ENCODE measurements at places on chromosomes 7 and 10.

- no peak for DNase-seq
Observed at GRCh38 chr7:133797818-133798520, 329.2 kb upstream of the LRGUK start.

DNA sequence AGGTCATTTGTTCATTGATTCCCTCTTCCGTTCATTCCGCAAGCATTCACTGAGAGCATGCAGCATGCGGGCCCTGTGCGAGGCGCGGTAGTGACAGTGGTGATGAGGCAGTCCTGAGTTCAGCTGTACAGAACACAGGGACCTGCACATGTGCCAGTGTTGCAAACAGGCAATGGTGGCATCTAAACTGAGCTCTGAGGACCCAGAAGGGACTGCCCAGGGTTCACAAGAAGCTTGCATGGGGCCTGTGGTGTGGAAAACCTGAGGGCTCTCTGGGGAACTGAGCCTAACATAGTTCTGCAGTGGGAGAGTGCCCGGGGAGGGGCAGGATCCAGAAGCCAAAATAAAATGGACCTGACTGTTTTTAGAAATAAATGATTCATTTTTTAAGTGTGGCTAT is 13.2 kb downstream of the ZNF488 start:
- DNase-seq = no peak

GRCh38 chr10:66838656-66839055 is 87.2 kb upstream of the LRRTM3 start:
- no peak for DNase-seq

DNA sequence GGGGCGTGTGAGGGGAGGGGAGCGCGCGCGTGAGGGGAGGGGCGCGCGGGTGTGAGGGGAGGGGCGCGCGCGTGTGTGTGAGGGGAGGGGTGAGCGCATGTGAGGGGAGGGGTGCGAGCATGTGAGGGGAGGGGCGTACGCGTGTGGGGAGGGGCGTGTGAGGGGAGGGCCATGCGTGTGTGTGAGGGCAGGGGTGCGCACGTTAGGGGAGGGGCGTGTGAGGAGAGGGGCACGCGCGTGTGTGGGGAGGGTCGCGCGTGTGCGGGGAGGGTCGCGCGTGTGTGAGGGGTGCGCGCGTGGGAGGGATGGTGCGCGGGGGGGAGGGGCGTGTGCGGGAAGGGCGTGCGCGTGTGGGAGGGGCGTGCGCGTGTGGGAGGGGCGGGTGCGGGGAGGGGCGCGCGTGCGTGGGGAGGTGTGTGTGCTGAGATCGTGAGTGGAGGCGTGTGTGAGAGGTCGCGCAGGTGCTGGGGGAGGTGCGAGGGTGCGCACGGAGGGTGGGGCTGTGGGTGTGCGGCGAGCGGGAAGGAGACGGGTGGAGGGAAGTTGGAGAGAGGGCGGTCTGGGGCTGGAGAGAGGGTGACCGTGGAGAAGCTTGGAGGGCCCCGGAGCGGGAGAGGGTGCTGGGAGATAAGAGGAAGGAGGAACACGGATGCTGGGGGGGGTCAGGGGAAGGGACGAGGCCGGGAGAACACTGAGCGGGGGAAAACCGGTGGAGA is 19.7 kb downstream of the MXI1 start:
- DNase-seq = no peak

DNA sequence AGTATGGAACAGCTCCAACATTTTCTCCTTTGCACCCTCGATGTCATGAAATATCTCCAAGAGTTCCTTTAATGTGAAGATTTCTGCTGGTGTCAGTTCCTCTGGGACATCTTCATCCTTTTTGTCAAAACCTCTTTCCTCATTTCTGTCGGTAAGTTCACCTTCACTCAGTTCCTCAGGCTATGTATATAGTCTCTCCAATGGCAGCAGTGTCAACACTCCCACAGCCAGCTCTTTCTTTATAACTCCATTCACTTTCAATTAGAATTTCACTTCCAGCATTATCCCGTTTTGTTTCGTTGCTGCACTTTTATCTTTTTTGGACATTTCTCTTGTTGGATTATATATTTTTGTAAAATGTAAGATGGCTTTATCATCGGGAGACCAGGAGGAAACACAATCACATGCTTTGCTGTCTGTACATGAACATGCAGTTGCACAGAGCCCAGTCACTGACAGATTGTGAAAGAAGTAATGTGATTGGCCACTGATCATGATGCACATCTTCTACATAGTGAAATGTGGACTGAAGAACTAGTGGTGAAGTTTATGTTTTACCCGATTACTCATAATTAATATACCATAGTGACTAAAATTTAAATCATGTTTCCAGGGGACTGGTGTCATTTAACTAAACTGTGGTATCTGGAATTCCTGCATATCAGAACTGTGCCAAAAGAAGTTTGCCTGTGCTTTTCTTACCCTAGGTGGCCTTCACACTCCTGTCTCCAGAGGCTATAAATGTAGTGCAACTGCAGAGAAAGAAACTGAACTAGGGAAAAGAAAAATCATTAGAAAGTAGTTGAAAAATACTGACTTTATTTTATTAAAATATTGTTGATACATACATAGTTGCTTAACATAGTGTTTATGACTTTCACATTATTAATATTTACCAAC is 289.6 kb downstream of the PPP1R3A start:
- DNase-seq = no peak

GRCh38 chr10:28680358-28680752 is 3.0 kb downstream of the BAMBI start:
- peak; percentile 15 for DNase-seq

- DNase-seq = no peak
Observed at GRCh38 chr10:61110188-61110844, 166.3 kb upstream of the RHOBTB1 start.

DNA sequence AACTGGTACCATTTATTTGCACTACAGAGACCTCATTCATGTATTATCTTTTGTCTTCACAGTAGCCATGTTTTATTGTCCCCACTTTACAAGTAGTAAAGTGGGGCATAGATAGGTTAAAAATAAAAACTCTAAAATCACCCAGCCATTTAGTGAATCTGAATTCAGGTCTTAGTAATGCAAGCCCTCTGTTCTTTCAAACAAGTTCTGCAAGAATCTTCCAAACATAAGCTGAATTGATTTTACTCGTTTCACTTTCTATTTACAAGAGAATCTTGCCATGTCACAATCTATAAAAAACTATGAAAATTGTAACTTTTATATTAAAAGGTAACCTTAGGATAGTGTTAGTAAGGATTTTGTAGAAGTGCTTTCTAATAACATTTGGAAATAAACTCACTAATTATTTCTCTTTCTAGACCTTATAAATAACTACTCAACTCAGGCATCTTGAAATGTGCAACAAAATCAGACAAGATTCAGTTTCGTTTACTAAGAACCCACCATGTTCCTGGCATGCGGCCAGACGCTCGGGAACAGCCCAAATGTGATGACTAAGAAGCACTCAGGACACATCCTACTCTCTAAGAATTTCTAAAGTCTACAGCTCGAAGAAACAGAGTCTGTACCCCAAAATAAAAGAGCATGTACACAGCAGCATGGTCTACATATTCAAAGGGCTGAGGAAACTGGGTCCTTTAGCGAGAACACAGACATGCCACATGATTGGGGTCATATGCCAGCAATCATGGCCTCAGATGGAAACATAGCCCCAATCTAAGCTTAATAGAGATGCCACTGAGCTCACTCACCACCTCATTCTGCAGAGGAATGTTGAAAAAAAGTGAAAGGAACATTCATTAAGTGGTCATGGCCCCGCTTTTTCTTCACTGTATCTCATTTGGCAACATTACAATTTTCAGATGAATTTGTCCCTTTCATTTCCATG is 167.6 kb downstream of the AMPH start:
- peak; percentile 1 for DNase-seq

GRCh38 chr10:8041992-8042720 is 12.3 kb upstream of the GATA3 start:
- no peak for DNase-seq

GRCh38 chr7:113774182-113774807 is 144.5 kb downstream of the PPP1R3A start:
- peak; percentile 76 for DNase-seq
